Kasumi-1 (cell line): ENCODE measurements at places on chromosomes 7 and 10.

DNA sequence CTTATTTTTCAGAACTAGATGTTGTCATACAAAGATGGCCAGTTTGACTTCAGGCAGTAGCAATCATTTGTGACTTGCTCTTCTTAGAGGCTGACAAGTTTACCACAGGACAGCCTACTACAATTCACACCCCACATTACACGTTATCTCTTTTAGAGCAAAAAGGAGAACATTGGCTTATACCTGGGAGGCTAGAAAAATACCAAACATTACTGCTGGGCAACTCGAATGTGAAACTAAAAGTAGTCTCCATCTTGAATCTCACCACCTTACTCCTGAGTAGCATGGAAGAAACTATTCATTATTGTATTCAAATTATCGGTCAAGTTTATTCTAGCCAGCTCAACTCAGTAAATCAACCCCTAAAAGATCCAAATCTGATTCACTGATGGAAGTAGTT is 90.7 kb upstream of the TMEM26 start:
- no peak for DNase-seq

DNA sequence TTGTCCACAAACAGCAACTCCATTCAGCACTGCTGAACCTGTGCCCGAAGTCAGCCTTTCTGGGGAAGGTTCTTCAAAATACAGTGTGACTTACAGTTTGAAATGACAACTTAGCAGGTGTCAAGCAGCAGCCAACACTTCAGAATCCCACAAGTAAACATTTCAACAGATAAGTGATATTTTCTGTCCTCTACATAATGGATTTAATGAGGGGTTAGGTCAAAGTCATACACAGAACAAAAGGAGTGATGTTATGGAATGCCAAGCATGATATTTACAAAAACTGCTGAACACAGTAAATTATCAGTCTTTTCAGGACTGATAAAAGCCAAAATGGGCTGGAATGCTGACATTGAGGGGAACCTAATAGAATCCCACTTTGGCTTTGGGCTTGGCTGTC is 77.6 kb upstream of the JAZF1 start:
- no peak for DNase-seq

DNA sequence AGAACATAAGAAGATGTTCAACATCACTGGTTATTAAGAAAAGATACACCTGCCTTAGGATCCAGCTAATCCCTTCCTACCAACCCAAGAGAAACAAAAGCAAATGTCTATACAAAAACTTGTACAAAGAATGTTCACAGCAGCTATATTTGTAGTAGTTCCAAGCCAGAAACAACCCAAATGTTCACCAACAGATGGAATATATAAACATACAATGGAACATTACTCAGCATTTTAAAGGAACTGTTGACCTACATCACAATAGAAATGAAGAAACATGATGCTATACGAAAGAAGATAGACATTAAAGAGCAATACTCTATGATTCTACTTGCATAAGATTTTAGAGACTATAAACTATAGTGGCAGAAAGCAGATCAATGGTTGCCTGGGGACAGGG is 149.4 kb downstream of the ZNF438 start:
- DNase-seq: no peak

- no peak for DNase-seq
These were observed 163.0 kb downstream of the FGFR2 start for GRCh38 chr10:121435099-121435875.

- DNase-seq: no peak
These were observed 163.3 kb upstream of the RHEB start for GRCh38 chr7:151682831-151683614.

GRCh38 chr7:127504715-127505114 is 80.7 kb downstream of the GCC1 start:
- DNase-seq: no peak

DNA sequence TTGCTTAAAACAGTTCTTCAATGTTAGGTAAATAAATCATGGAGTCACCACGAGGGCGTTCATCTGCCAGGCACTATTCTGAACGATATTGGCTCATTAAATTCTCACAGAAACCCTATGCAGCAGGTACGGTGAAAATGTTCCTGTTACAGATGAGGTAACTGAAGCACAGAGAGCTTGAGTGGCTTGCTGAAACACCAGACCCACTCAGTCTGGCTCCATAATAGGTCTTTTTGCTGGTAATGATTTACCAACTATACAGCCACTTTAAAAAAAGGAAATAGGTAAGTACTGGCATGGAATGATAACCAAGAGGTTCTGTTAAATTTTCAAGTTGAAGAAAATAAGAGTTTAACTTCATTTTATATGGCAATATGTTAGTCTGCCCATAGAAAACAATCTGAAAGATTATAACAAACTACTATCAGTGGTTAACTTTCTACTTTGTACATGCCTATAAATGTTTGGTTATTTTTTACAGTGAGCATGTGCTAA is 1.3 kb upstream of the TM9SF3 start:
- no peak for DNase-seq

GRCh38 chr7:13201628-13202027 is 514.2 kb downstream of the ARL4A start:
- DNase-seq: no peak

GRCh38 chr7:22696541-22697228 is 30.3 kb upstream of the IL6 start:
- DNase-seq: no peak

- no peak for DNase-seq
These were observed 58.5 kb upstream of the ECHDC3 start for GRCh38 chr10:11683529-11684320.

GRCh38 chr7:55024776-55025175 is 6.0 kb downstream of the EGFR start:
- no peak for DNase-seq

DNA sequence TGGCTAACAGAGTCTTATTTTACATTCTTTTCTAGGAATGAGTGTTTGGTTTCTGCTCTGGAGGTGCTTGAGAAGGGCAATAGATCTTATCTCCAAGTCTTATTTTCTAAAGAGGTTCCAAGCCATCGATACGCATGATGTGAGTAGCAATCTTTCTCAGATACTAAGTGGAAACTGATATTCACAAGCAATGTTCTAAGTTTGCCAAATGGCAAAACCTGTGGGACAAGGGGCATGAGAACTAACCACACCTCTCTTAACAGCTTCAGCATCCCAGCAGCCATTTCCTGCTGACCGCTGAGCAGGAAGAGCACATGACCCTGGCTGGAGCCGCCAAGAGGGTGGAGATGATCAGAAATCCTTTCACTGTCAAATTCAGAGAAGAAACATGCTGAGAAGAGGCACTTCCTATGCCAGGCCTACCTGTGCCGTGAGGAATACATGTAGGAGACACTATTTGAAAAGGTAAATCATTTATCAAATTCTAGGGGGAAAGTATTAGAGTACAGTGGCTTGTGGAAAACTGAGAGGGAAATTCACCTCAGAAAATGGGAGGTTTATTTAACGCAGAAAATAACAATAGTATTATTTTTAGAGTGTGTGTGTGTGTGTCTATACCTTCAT is 35.2 kb downstream of the CCDC71L start:
- no peak for DNase-seq

DNA sequence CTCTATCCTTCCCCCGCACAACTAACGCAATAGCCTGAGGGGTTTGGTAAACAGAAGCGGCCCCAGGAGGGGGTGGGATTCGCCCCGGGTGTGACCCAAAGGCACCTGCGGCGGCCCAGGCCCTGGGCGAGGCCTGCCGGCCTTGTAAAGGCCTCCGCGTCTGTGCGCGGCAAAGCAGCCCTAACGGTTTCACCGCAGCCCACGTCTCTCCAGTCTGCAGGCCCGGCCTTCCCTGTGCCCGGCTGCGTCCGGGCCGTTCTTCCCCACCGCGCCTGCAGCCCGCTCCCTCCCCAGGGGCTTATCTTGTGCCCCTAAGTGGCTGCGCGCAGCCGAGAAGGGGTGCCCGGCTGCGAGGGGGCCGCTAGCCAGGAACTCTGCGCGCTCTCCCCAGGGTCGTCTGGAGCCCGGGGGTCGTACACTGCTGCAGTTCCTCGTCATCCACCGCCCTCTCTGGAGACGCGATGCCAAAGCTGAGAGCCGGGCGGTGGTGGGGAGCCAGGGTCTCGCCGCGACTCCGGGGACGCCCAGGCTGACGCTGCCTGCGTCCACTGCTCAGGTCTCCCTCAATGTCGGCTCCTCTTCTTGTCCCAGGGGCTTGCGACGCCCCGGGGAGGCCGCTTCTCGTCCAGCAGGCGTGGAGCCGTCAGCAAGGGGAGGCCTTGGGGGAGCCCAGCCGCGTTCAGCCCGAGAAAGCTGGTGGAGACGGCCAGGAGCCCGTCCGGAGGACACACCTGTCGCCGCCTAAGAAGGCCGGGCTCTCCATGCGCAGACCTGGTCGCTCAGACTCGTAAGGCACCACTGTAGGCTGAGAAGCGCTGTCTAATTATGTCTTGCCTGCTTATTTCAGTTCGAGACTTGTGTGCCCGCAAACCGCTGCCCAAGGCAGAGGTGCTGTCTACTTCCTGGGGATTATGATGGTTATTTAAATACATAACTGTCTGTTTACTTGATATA is 132.3 kb downstream of the SPAG6 start:
- DNase-seq: no peak

DNA sequence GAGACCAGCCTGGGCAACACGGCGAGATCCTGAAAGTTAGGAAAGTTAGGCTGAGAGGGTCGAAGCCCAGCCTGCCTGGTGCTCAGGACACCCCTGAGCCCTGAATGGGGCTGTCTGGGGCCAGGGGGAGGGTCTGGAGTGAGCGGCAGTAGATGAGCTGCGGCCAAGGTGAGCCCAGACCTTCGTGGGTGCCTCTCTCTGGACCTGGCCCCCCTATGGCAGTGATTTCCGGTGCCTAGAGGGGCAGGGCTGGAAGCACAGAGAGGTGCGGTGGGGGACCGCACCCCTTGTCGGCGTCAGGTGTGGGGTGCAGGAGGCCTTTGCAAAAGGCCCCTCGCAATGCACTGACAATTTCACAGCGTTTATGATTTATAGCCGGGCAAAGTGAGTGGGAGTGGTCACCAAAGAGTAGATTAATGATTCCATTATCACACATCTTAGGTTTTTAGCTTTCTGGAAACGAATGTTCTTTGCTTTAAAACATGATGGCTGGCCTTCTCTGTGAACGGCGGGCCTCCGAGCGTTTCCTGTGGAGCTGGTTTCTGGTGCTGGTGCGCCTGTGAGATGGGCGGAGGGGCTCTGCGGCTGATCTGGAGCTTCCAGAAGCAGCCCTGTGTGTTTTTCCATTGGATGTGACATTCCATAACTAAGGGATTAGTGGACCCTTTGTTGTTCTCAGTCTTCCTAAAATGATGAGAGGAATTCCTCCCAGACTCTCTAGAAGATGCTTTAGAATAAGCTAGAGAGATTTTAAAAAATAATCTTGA is 171.0 kb upstream of the ZNF32 start:
- no peak for DNase-seq

GRCh38 chr7:34425631-34426384 is 232.2 kb upstream of the NPSR1 start:
- DNase-seq: no peak

- no peak for DNase-seq
These were observed 55.8 kb upstream of the NCAPG2 start for GRCh38 chr7:158760445-158760764.

- DNase-seq: no peak
These were observed 166.6 kb downstream of the THSD7A start for GRCh38 chr7:11665357-11665756.

- no peak for DNase-seq
These were observed 92.0 kb downstream of the GPR85 start for GRCh38 chr7:112994656-112995055.

DNA sequence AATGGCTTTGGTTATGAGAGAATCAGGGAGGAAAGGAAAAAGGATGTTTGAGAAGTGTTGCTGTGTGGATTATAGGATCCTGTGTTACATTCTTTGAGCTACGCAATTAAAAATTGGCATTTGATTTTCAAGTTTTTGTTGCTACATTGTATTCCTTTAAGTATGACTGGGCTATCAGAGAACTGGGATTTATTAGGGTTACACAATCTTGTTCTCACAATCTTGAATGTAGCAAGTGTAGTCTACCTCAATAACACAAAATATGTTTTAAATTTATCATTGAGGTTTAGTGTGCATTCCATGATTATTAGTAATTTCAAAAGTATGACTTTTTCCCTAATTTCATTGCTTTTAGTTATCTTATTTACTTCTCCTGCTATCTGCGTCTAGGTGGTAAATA is 113.9 kb downstream of the CACNB2 start:
- DNase-seq: no peak

- DNase-seq: no peak
These were observed 93.1 kb downstream of the ARID5B start for GRCh38 chr10:61994405-61995219.

DNA sequence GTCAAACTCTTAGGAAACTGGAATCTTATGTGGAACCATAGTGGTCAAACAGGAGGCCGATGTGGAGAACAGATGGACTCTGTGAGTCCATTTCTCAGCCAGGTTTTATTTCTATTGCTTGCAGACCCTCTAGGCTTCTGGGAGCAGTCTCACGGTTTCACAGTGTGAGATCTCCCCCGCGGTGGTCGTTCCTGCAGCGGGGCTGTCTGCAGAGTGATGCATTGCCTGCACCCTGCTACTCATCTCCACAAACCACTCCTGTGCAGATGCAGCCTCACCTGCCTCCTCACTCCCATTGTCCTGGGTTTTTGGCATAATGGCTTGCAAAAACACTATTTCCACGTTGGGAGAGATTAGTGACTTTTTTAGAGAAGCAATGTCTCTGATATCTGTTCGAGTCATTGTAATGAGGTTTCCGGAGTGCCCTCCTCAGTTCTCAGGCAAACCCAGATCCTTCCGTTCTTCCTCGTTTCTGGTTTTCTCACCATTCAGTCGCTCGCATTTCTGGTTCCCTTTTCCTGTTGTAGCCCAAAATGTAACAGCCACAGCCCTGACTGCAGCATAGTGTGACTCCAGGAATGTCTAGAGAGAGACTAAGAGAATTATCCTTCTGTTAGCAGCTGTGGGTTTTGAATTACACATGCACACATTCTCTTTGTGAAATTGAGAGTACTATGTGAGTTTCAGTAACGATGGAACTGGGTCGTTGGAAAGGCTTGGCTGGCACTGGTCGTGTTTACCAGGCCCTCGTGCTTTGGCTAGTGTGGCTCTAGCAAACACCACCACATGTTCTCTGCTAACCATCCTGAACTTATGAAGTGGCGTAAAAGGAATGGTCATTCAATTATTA is 30.2 kb downstream of the ACADSB start:
- peak; percentile 99 for DNase-seq
